T-helper 9 cell (primary cell): ENCODE measurements at places on chromosomes 5 and 9.

DNA sequence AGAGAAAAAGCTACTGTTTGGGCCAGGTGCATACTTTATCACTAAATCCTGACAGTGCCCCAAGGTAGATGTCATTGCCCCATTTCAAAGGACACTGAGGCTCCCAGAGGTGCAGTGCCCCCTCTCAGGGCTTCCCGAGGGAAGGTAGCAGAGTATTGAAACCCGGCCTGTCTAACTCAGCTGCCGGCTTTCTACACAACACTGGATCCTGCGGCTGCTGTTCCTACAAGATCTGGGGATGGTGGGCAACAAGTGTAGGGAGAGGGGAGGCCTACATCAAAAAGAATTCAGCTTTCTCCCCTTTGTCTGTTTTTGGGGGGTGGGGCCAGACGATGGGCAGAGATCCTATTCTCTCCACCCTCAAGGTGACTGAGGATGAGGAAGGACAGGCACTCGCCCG lies 200.8 kb downstream of the DAB2IP start:
- DNase-seq: no peak

- DNase-seq: no peak
Observed at GRCh38 chr5:976849-977751, 31.5 kb upstream of the NKD2 start.

GRCh38 chr9:18855656-18856055 lies 177.4 kb downstream of the SAXO1 start:
- DNase-seq: no peak

DNA sequence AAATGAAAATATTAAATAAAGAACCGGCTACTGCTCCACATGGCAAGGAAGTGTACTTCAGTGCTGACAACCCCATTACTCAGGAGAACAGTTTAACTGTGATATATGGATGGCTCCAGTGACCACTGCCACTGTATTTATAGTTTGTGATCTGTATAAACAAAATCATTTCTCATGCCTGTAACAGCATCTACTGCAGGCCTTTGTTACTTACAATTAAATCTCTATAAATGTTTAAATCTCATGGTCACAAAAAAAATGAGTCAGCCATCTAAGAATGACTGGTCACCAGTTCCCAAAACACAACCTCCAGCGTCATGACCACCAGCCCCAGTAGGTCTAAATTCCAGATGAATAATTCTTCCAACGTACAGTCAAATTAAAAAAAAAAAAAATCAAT lies 24.6 kb downstream of the SERINC5 start:
- no peak for DNase-seq

- no peak for DNase-seq
Observed at GRCh38 chr5:52043543-52043942, 660.3 kb downstream of the ISL1 start.

DNA sequence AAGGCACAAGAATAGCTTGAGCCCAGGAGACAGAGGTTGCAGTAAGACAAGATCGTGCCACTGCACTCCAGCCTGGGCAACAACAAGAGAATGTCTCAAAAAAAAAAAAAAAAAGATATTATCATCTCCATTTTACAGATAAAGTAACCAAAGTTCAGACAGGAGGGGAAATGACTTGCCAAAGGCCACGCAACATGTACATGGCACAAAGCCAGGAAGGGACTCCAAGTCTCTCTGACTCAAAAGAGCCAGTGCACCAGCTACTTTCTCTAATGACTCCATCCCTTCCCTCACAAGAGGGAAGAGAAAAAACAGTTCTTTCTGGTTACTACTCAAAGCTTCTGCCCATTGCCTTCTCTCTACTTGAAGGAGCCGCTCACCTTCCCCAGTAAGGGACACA lies 34.1 kb downstream of the SIL1 start:
- DNase-seq: no peak

- no peak for DNase-seq
Observed at GRCh38 chr5:147621016-147621415, 111.1 kb upstream of the DPYSL3 start.

DNA sequence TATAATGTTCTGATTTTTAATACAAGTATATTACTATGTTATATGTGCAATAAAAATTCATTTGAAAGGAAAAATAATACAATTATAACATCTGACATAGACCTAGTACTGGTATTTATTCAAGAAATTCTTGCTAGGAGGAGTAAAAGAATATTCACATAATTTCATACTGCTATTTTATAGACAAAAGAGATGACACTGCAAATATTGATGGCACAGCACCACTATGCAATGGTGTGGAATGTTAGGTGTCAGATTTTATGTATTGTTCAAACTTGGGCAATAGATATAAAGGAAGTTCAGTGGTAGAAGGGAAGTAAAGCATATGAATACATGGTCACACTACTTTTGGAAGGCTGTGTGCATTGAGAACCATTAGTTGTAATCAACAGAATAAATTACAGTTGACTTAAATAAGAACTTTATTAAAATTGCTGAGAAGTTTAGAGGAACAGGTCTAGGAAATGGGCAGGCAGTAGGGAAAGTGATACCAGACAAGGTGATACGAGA lies 143.9 kb downstream of the OR2K2 start:
- DNase-seq: no peak

DNA sequence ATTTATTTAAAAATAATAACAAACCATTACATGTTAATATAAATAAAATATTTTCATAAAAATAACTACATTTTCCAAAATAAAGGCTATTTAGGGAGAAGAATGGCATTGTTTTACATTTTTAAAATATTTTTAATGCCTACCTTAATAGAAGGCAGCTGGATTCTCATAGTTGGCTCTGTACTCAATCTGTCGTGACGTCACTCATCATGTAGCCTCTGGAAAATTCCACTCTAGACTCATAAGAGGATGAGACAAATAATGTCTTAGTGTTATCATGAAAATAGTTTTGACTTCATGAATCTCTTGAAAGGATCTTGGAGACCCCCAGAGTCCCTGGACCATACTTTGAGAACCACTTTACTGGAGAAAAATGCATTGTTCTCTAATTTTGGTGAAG lies 93.1 kb downstream of the NXNL2 start:
- DNase-seq: no peak

GRCh38 chr9:129868872-129869486 lies 33.7 kb downstream of the USP20 start:
- peak; percentile 87 for DNase-seq

DNA sequence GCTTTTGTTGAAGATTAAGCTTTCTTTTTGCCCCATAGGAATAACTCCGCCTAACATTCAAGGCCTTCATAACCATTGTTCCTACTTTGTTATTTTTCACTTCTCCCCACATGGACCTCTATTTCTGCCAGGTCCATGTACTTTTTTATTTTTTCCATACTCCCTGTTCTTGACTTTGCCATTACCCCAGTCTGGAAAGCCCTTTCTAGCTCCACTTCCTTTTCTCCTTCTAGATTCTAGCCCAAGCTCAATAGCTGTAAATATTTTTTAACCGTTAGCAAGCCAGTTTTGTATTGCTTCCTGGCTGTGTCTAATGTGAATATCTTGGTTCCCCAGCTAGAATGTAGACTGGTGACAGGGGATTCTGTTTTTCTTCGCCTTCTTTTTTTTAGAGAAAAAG lies 26.1 kb downstream of the NCBP1 start:
- no peak for DNase-seq

DNA sequence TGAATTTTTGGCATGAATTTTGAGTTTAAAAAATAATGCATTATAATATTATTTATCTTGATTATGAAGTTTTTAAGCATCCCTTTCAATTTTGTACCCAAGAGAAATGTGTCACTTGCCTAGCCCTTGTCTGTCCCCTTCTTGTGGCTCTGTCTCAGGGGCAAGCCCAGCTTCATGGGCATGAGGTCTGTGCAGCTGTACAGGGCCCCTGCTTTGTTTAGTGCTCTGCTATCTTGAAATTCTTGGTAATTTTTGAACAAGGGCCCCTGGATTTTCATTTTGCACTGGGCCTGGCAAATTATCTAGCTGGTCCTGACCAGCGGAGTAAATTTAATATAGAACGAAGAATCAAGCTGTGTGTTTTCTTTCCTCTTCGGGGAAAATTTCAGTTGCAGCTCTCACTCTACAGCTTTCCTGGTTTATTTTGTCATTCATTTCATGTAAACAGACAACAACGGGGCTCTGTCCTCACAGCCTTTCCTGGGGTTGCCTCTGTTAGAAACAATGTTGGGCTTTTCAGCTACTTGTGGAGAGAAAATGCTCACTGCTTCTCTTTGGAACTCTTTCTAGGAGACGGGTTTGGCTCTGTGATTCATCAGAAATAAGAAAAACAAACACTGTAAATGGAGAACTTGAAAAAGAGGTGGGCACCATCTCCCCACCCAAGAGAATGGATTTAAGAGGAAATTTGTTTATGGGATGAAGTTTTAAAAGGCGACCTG lies 41.1 kb downstream of the LIX1 start:
- DNase-seq: no peak
